ENCODE measurements at places on chromosomes 12 and 14. TPM values are rescaled to one million over a fixed set of nuclear protein-coding genes. Genes with fewer than 3 reads are reported as not detected.

- DNase-seq, result no peak
These were observed 125.6 kb upstream of the MYL2 start for GRCh38 chr12:111045941-111046340.

GRCh38 chr14:79098324-79098723 lies 928.2 kb downstream of the NRXN3 start:
- DNase-seq, result no peak

- no peak for DNase-seq
These were observed 47.4 kb downstream of the SMIM41 start for GRCh38 chr12:52126605-52127578.

DNA sequence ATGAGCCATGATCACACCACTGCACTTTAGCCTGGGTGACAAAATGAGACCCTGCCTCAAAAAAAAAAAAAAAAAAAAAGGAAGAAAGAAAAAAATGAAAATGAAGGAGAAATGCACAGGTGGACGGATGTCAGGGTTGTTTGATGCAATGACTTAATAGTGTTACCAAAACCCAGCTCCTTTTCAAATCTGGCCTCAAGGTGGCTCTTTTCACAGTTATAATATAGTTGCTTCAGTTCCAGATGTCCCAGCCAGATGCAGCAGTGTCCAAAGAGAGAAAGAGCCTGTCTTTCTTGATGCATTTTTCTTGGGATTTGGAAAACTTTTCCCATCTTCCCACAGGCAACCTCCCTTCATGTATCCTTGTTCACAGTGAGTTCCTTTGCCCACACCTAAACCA lies 36.5 kb downstream of the KCNMB4 start:
- peak; percentile 2 for DNase-seq

DNA sequence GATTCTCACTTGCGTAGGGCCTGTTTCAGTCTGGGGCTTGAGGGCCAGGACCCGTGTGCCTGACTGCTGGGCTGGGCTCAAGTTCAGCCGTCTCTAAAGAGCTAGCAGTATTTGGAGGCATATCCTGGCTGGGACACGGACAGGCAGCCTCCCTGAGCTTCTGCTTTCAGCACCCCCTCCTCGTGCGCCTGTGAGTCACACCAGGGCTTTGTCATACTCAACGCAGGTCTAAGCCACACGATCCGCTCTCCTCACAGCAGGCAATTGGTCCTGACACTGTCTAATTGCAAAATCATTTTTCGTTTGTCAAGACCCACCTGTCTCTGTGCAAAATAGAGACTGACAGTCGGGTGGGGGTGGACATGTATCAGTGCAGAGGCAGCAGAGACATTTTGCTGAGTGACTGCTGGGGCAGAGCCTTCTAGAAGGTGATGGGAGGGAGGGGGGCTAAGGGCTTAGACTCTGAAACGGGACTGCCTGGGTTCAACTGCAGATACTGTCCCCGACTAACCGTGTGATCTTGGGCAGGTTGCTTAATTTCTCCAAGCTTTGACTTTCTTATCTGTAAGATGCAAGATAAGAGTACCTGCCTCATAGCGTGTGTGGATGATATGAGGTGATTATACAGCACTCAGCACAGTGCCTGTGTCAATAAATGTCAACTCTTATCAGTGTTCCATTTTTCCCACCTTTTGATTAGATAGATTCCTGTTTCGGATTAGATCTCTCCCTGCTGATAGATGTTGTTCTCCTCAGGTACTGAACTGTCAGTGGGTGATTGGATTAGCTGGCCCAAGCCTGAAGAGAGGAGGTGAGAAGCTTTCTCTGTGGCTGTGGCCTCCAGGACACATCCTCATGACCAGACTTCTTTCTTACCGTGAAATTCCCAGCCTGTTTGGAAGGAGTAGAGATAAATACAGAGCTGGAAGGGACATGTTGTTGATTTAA lies 53.1 kb downstream of the KCNA1 start:
- DNase-seq, result no peak

GRCh38 chr14:37591941-37592481 lies 3.0 kb downstream of the FOXA1 start:
- DNase-seq, result peak; percentile 66

DNA sequence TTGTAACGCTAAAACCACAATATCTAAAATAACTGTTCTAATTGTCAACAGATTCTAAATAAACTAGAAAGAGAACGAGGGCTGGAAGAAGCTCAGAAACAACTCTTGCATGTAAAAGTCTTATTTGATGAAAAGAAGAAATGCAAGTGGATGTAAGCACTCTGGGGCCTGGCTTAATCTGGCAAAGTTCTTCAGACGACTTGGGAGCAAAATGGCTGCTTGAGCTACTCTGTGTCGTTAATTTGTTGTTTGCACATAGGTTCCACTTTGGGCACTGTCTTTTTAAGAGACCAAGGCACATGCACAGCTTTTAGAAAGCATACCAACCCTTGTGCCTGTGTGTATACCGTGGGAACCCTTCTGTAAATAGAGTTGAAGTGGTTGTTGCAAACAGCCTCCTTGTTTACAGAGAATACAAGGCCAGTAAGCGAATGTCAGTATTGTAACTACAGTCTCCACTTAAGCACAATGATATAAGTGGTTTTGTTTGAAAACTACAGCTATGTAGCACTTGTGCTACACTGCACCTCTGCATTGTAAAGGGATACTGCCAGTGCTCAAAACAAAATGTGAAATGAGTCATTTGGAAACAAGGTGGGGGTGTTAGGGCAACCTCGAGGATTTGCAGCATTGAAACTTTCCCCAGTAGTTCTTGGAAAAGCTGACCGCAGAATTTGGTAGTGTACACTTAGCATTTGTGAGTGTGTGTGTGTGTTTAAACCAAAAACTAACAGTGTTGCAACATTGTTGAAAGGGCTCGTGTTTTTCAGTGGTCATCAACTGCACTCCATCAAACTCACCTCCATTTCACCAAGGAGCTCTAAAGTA lies 154.3 kb downstream of the CEP83 start:
- DNase-seq, result no peak

DNA sequence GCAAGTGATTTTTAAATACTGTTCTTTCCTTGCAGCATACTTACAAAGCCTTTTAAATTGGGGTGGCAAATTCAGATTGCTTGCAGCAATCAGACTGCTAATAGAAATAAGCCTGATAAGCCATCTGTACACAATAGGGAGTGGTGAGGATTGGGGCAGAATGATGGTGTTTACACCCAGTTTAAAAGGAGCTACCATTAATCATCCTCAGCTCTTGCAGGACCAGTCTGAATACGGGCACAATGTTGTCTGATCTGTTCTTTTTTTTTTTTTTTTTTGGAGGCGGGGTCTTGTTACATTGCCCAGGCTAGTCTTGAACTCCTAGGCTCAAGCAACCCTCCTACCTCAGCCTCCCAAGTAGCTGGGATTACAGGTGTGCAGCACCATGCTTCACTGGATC lies 50.1 kb upstream of the REP15 start:
- no peak for DNase-seq

GRCh38 chr14:51979088-51979709 lies 10.1 kb upstream of the RTRAF start:
- DNase-seq, result peak; percentile 68

DNA sequence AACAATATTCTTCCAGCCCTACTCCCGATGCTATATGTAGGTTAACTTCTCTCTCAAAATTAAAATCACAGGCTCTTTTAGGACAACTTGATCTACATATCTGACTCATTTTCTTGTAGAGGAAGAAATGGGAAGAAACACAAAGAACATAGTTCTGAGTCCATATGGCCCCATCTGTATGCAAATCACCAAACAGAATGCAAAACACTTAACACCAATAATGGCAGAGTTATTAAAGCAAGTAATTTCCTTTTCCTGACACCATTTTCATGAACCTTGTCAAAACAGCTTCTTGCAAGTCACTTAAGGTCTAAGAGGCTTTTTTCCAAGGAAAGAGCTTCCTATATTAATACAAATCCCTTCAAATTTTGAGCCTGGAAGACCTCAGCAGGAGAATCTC lies 300.4 kb upstream of the CLEC14A start:
- no peak for DNase-seq

DNA sequence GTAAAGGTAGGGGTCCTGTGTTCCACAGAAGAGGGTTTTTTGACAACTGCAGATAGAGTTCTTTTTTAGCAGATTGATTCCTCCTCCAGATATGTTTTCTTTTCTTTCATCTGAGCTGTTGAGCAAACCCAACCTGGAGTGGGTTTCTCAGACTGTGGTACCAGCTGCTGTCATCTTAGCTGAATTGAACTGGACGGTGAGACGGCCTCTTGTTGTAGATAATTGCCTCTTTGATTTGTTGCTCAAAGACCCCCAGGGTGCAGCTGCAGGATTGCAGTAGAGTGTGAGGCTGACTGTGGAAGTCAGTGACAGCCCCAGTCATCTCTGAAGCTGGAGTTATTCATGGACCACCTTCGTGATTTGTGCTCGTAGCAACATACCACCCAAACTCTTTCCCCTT lies 317.7 kb downstream of the AACS start:
- no peak for DNase-seq

DNA sequence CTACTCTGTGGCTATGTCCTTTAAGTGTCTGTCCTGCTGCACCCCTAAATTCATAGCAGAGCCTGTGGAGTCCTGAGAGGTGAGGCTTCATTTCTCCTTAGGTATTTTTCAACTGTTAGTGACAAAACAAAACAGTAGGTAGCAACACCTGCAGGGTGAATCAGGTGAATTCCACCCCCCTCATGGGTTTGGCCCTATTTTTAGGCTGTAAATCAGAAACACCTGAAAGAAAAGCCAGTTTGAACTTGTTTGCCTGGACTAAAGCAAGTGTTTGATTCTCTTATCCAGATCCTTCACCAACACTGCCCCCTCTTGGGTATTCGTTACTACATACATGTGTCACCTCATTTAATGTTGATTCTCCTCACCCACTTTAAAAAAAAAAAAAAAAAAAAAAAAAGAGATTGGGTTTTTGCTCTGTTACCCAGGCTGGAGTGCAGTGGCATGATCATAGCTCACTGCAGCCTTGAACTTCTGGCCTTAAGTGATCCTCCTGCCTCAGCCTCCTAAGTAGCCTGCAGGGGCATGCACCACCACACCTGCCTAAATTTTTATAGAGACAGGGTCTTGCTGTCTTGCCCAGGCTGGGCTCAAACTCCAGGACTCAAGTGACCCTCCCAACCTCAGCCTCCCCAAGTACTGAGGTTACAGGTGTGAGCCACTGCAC lies 10.3 kb downstream of the TBPL2 start:
- peak; percentile 87 for DNase-seq

BATF gene
- 3.0 TPM for total RNA-seq

RPGRIP1 gene
- 0.09 TPM for total RNA-seq

PRH2 gene
- 0.73 TPM for total RNA-seq

RPL41 gene
- total RNA-seq, result 3,198 TPM
